ENCODE measurements at places on chromosomes 6 and 20.

- DNase-seq: no peak
These were observed 164.2 kb upstream of the PLN start for GRCh38 chr6:118383924-118384323.

DNA sequence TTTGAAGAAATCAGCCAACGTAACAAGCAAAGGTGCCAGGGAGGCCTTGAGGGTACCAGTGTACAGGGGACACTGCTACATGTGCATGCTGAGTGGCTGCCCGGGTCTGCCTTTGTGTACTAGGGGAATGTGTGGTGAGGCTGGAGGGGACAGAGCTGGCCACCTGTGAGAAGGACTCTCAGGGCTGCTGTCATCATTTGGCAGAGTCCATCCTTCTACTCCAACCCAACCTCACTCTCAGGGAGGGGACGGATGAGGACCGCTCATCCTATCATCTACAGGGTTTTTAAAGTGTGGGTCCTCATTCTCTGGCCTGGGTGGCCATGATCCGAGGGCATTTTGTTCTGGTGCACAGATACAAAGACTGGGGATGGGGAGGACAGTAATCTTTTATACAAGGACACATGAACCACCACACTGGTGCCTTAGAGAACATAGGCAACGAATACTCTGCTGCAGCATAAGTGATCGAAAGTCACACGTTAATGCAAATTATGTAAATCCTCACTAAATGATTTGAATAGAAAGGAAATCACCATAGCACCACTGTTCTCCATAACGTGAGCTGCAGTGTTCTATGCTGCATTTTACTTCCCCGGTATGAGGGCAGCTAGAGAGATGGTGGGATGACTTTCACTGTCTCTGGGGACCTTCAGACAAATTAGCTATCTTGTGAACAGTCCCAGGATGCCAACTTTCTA lies 181.4 kb downstream of the GMPR start:
- DNase-seq: no peak

GRCh38 chr6:154247119-154247861 lies 109.3 kb downstream of the IPCEF1 start:
- DNase-seq: no peak

- no peak for DNase-seq
These were observed 11.2 kb downstream of the SLC22A1 start for GRCh38 chr6:160132776-160133338.

DNA sequence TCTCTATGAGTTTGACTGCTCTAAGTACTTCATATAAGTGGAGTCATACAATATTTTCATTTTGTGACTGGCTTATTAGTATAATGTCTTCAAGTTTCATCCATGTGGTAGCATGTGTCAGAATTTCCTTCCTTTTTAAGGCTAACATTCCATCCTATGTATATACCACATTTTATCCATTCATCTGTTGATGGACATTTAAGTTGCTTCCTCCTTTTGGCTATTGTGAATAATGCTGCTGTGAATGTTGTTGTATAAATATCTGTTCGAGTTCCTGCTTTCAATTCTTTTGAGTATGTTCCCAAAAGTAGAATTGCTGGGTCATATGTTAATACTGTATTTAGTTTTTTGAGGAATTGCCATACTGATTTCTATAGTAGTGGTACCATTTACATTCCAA lies 79.5 kb downstream of the PTPRA start:
- no peak for DNase-seq

DNA sequence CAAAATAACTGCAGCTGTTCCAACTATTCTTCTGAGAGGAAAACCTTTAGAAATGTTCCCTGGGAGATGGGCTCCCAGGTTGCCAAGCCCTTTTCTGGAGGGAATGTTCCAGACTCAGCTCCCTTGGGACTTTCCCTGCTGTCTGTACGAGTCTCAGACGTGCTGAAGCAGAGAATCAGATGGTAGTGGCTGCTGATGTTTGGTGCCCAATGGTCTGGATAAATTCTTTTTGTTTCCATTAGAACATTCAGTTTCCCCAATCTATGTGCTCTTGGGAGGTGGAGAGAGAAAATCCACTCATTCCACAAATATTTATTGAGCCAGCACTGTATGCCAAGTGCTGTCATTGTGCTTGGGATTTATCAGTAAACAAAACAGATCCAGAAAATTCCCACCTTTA lies 40.0 kb downstream of the SNHG17 start:
- DNase-seq: no peak

Measured in T-helper 9 cell (primary cell).